CD4-positive, CD25-positive, alpha-beta regulatory T cell (primary cell): ENCODE measurements at places on chromosomes 3 and 15. TPM values are rescaled to one million over a fixed set of nuclear protein-coding genes. Genes with fewer than 3 reads are reported as not detected.

ITIH1 gene
- not detected for polyA plus RNA-seq

RLBP1 gene
- polyA plus RNA-seq = not detected

CSTA gene
- 1.1 TPM for polyA plus RNA-seq

GRCh38 chr3:188208516-188208981 lies 54.6 kb downstream of the LPP start:
- H3K4me3 ChIP-seq = no peak overlapping the region
- no peaks in the 10 kb centered on the region for H3K27me3 ChIP-seq
- H3K36me3 ChIP-seq = peaks cover 5% of the 10 kb centered on the region
- no peak overlapping the region for H3K27ac ChIP-seq

- H3K36me3 ChIP-seq = peaks cover 13% of the 10 kb centered on the region
- H3K4me1 ChIP-seq = peaks cover 44% of the 10 kb centered on the region
- H3K27ac ChIP-seq = peak overlapping the region; percentile 72
- peak overlapping the region; percentile 97 for H3K4me3 ChIP-seq
Observed at GRCh38 chr3:105867712-105868430, 941 bp downstream of the CBLB start.

- no peak overlapping the region for H3K27ac ChIP-seq
- no peak overlapping the region for H3K4me3 ChIP-seq
- H3K4me1 ChIP-seq = peaks cover 11% of the 10 kb centered on the region
- peaks cover 2% of the 10 kb centered on the region for H3K27me3 ChIP-seq
- H3K36me3 ChIP-seq = no peaks in the 10 kb centered on the region
Observed at GRCh38 chr3:120418866-120419490, 31.8 kb downstream of the FSTL1 start.

GRCh38 chr3:13480340-13481318 lies 523 bp downstream of the HDAC11 start:
- no peaks in the 10 kb centered on the region for H3K27me3 ChIP-seq
- DNase-seq = peak; percentile 22
- H3K4me3 ChIP-seq = no peak overlapping the region
